ENCODE measurements at places on chromosomes 1 and 21.

DNA sequence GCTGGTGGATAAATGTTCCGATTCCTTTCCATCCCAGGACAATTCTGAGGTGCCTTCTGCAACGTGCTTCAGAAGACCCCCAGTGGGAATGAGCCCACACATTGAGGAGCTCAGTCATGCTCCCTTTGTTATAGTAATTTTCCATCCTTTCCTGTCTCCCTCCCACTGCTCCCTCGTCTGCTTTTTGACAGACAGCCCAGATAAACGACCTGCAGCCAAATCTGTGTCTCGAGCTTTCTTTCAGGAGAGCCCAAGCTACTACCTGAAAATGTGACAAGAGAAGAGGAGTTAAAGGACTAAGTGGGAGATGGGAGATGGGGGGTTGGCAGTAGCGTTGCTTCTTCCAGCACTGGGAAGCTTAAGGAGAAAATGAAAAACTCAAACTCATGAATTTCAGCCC lies 65.9 kb upstream of the LRRN2 start:
- no peak for DNase-seq

DNA sequence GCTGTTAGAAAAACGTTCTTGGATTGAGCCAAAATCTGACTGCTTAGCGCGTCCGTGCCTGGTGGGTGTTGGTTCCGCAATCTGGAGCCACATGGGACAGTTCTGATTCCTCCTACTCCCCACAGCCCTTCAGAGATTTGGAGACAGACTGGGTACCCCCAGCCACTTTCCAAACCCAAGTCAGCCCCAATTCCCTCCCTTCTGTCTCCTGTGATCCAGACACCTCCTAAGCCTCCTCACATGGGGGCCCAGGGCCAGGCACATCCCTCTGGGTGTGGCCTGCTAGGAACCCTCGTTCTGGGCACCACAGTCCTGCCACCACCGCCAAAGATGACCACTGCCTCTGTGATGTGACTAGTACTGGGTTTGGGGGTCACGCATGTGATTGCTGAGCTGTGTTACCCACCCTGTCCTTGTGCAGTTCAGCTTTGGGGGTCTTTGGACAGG lies 4.8 kb downstream of the PLA2G5 start:
- no peak for DNase-seq

DNA sequence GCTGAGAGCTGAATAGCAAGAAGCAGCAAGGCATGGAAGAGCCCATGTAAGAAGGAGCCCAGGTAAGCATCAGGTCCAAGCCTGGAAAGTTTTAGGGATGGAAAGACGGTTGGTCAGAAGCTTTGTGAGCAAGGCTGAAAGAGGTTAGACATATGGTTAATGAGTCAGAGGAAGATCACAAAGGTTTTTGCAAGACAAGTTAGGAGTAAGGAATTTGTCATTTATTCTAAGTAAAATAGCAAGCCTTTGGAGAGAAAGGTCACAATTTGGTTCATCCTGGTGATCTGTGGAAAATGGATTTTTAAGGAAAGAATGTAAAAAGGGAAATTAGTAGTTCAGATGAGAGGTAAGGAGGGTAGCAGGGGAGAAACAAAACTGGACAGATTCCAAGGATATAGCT lies 106.7 kb downstream of the DPYD start:
- no peak for DNase-seq

GRCh38 chr1:70542030-70542429 lies 131.0 kb downstream of the CTH start:
- no peak for DNase-seq

DNA sequence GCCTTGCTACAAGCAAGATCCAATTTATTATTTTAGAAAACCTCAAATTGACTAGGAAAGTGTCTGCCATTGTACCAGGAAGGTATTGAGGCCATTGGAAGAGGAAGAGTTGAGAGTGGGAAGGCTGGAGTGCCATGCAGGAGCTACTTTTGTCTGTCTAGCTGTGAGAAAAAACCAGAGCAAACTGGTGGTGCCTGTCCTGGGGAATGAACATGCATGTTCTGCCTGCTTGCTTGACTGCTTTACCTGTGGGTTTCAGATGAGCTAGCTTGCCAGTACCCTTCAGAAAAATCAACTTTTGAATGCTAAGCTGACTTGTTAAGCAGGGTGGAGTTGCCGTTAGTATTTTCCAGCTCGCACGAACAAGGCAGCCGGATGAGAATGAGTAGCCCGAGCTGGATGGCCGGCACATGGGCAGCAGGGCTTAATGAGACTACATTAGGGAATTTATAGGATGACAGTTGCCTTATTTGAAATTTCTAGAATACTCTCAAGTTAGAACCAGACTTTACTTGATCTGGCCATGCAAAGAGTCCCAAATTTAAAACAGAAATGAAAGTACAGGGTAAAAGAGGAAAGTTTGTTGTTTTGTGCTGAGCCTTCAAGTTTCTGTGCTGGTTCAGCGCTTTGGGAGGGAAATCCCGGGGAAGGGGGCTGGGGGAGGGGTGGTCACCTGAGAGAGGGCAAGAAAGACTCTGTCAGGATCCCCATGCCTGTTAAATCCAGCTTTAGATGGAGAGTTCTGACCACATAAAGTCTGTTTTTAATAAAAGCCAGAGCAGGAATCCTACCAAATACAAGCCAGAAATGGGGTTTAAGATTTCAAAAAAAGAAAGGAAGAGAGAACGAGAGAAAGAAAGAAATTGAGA lies 29.6 kb upstream of the C1orf105 start:
- no peak for DNase-seq

- no peak for DNase-seq
These were observed 100.1 kb upstream of the C1orf174 start for GRCh38 chr1:3999941-4000735.

DNA sequence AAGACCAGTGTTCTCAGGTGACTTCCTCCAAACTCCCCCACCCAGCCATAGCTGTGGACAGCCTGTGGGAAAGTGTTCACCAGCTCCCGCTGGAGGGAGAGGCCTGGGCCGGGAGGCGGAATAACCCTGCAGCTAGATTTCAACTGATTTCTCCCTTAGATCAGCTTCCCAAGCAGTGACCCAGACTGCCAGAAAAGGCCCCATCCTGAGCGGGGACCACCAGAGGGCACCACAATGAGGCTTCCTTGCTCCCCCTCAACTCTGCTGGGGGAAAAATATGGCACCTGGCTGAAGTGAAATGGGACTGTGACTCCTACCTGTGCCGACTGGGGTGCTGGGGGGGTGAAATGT lies 50.8 kb downstream of the RHBG start:
- peak; percentile 90 for DNase-seq

DNA sequence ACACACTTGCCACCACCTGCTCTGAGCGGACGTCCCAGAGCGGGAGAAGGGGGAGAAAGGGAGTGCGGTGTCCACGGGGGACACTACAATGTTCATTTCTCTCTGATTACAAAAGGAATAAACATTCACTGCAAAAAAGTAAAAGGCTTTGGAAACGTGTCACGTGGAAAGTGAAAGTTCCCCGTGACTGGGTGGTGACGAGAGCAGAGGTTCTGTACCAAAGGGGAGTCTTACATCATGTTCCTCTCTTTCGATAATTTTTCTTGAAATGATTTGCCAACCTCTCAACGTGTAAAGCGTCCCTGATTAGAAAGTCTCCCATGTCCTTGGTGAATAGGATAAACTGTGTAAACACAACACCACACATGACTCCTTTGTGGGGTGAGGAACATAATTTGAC lies 22.0 kb upstream of the PRDM15 start:
- no peak for DNase-seq

- no peak for DNase-seq
These were observed 50.3 kb downstream of the SLC22A15 start for GRCh38 chr1:116026631-116027030.

DNA sequence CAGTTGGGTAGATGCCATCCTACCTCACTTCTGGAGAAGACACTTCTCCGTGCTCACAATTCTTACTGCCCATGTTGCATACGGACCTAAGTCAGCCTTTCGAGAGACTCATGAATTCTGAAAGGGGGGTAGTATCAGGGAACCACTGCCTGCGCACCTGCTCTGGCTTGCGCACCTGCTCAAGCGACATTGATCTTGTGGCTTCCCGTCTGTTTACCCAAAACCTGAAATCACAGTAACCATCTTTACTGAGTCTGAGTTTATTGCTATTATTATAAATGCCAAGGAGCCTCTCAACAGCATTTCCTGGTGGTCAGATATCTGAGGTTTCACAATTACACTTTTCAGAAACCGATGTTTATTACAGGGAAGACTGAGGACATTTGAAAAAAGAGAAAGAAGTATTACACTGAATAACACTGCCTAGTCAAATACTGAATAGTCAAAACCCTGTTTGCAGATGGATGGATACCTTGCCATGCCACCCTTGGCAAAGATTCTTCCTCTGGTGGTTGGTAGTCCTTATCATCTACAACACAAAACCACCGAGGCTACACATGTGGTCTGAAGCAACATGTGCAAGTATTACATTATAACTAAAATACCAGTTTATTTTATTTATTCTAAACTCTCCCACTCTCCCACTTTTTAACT lies 208.7 kb downstream of the SIPA1L2 start:
- DNase-seq = peak; percentile 2

DNA sequence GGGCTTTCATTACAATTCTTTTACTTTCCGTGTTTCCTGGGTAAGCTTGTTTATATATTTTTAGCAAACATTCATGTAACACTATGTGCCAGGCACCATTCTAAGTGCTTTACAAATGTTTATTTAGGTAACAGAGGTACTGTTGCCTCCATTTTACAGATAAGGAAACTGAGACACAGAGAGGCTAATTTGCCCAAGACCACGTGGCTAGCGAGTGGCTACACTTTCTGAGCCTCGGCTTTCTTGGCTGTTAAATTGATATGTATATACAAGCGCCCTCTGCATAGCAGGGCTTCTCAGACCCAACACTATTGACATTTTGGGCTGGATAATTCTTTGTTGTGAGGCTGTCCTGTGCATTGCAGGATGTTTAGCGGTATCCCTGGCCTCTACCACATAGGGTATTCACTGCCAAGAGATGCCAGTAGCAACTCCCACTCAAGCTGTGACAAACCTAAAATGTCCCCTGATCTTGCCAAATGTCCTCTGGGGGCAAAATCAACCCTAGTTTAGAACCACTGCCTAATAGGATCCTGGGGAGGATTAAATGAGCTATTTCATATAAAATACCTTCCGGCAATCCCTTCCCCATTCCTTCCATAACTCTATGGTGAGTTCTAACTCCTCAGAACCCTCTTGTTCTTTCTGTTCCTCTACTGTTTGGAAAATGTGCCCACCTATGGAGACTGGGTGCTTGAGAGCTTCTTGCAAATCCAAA lies 17.2 kb upstream of the ID3 start:
- no peak for DNase-seq

Data from NCI-H526 treated with DMSO at 0.1 percent for 48 hours (cell line).